ENCODE measurements at places on chromosomes 7 and 10.
A peak's percentile ranks its signal among the peaks of the same experiment; 100 is the strongest.

- DNase-seq = no peak
- no peaks in the 10 kb centered on the region for H3K27me3 ChIP-seq
- no peaks in the 10 kb centered on the region for H3K36me3 ChIP-seq
- peaks cover 16% of the 10 kb centered on the region for H3K4me1 ChIP-seq
- H3K4me3 ChIP-seq = no peak overlapping the region
Observed at GRCh38 chr10:3324612-3325038, 152.0 kb upstream of the PITRM1 start.

GRCh38 chr10:92240289-92241157, 50.4 kb downstream of the CPEB3 start:
- peaks cover 12% of the 10 kb centered on the region for H3K4me1 ChIP-seq
- peak; percentile 91 for DNase-seq

- no peaks in the 10 kb centered on the region for H3K27me3 ChIP-seq
- no peak overlapping the region for H3K27ac ChIP-seq
- no peak overlapping the region for H3K4me3 ChIP-seq
- no peaks in the 10 kb centered on the region for H3K36me3 ChIP-seq
- no peaks in the 10 kb centered on the region for H3K4me1 ChIP-seq
Observed at GRCh38 chr7:71976645-71977044, 435.5 kb downstream of the CALN1 start.

DNA sequence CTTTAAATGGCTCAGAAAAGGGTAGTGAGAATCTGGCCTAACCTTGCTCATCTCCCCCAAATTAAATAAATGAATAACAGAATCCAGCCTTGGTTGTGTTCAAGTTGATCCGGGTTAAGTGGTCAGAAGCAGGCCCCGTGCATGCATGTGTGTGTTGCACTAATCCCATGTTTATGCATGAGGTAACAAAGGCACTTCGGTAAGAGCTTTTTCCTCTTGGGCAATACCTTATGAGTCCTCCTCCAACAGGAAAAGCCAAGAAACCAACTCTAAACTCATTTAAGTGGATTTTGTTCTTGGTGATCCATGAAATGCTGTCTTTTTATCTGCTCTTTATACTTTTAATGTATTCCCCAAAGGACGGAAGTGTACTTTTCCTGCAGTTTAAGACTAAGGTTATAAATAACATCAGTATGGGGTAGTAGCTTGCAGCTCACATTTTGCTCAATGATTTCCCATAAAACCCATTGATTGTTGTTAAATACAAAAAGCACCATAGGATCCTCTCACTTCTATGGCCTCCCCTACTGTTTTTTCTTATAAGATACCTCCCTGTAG, 104.9 kb upstream of the YAE1 start:
- no peaks in the 10 kb centered on the region for H3K36me3 ChIP-seq
- DNase-seq = no peak
- no peak overlapping the region for H3K4me3 ChIP-seq
- H3K4me1 ChIP-seq = no peaks in the 10 kb centered on the region
- peaks cover 6% of the 10 kb centered on the region for H3K27me3 ChIP-seq
- no peak overlapping the region for H3K27ac ChIP-seq

DNA sequence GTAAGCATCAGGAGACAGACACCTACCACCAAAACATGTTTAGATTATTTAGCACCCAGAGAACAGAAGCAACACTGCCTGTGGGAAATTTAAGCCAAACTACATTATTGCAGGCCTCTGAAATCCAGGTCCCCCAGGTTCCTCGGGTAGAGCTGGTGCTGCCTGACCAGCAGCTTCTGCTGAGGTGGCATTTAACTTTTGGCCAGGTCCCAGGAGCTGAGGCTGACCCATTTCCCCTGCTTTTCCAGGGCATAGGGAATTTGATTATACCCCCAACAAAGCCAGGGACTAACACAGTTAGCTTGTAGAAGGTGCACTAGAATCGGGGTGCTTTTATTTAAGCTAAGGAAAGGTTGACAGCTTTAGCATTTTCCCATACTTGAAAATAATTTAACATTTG, 4.7 kb downstream of the LRRC4 start:
- peaks cover 36% of the 10 kb centered on the region for H3K4me1 ChIP-seq
- peak overlapping the region; percentile 47 for H3K4me3 ChIP-seq
- DNase-seq = no peak
- no peaks in the 10 kb centered on the region for H3K27me3 ChIP-seq
- peaks cover 29% of the 10 kb centered on the region for H3K36me3 ChIP-seq

DNA sequence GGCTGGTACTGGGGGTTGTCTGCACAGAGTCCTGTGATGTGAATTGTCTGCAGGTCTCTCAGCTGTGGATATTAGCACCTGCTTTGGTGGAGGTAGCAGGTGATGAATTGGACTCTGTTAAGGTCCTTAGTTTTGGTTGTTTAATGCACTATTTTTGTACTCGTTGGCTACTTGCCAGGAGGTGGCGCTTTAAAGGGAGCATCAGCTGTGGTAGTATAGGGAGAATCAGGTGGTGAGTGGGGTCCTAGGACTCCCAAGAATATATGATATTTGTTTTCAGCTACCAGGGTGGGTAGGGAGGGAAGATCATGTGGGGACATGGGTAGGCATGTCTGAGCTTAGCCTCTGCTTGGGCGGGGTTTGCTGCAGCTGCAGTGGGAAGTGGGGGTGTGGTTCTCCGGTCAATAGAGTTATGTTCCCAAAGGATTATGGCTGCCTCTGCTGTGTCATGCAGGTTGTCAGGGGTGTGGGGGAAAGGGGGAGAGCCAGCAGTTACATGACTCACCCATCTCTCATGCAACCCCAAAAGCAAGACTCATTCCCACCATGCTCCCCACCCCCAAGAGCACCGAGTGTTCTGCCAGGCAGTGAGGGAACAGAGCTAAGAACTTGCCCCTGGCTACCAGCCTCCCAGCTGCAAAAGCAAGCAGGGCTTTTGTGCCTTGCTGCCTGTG, 53.7 kb upstream of the ZNF273 start:
- no peaks in the 10 kb centered on the region for H3K36me3 ChIP-seq
- no peak for DNase-seq
- no peaks in the 10 kb centered on the region for H3K27me3 ChIP-seq
- no peak overlapping the region for H3K27ac ChIP-seq
- no peak overlapping the region for H3K4me3 ChIP-seq

DNA sequence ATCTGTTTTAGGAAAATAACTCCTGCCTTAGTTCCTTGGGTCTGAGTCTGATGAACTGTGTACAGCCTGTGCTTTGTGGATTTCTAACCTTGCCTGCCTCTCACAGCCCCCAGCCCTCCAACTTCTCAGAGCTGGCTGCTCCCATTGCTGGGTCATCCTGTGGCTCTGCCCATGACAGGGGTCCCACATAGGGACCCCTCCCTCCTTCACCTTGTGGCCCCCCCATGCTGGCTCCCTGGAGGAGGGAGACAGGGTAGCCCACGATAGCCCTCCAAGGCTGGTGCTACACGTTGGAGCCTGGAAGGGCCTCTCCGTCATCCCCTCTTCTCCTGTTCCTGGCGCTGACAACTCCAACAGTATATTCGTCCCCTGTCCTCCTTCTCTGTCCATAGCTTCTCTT, 2.8 kb upstream of the DENND2A start:
- peaks cover 40% of the 10 kb centered on the region for H3K4me1 ChIP-seq
- no peaks in the 10 kb centered on the region for H3K27me3 ChIP-seq
- H3K27ac ChIP-seq = no peak overlapping the region
- H3K36me3 ChIP-seq = no peaks in the 10 kb centered on the region

DNA sequence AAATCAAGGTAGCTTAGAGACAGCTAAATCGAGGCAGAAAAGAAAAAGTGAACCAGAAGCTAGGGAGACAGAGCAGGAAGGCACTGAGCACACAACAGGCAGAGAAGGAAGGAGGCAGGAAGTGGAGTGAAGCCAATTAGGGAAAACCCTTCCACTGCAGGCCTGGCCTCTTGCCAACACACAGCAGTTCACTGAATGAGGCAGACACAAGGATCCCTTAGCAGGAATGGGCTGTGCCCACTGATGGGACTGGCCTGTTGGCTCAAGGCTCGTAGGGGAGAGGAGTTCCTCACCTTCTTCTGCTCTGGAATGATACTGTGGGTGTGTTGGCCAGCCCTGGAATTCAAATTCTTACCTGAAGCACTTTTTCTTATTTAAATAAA, 220.3 kb upstream of the STK17A start:
- H3K4me3 ChIP-seq = no peak overlapping the region
- peaks cover 8% of the 10 kb centered on the region for H3K4me1 ChIP-seq
- peaks cover 5% of the 10 kb centered on the region for H3K36me3 ChIP-seq
- no peaks in the 10 kb centered on the region for H3K27me3 ChIP-seq

- no peaks in the 10 kb centered on the region for H3K4me1 ChIP-seq
- DNase-seq = no peak
- no peaks in the 10 kb centered on the region for H3K36me3 ChIP-seq
Observed at GRCh38 chr10:63281967-63282366, 148.8 kb downstream of the NRBF2 start.

- H3K4me1 ChIP-seq = no peaks in the 10 kb centered on the region
Observed at GRCh38 chr10:88765816-88766215, 6.0 kb downstream of the LIPN start.

DNA sequence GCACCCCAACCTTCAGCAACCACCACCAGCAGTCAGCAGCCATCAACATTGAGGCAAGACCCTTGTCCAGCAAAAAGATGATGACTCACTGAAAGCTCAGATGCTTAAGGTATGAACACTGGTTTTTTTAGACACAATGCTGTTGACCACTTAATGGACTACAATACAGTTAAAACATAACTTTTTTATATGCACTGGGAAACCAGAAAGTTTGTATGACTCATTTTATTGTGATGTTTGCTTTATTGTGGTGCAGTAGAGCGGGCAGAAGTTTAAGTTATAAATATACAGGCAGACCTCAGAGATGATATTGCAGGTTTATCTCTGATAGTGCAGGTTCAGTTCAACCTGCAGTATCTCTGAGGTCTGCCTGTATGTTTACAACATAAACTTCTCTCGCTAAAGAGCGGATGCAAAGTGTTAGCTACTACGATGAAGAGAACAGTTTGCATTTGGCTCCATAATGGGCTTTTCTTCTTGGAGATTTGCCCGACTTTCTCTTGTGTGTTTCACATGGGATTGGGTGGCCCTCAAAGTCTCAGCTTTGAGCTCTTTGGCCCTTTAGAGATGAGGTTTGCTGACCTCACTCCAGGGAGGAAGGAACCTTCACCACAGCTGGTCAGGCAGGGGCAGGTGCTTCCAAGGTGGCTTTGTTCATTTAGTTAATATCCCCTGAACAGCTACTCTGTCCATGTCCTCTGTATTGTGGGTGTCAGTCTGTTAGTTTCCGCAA, 84.4 kb upstream of the SHH start:
- H3K36me3 ChIP-seq = no peaks in the 10 kb centered on the region
- no peak overlapping the region for H3K27ac ChIP-seq
- H3K27me3 ChIP-seq = no peaks in the 10 kb centered on the region

DNA sequence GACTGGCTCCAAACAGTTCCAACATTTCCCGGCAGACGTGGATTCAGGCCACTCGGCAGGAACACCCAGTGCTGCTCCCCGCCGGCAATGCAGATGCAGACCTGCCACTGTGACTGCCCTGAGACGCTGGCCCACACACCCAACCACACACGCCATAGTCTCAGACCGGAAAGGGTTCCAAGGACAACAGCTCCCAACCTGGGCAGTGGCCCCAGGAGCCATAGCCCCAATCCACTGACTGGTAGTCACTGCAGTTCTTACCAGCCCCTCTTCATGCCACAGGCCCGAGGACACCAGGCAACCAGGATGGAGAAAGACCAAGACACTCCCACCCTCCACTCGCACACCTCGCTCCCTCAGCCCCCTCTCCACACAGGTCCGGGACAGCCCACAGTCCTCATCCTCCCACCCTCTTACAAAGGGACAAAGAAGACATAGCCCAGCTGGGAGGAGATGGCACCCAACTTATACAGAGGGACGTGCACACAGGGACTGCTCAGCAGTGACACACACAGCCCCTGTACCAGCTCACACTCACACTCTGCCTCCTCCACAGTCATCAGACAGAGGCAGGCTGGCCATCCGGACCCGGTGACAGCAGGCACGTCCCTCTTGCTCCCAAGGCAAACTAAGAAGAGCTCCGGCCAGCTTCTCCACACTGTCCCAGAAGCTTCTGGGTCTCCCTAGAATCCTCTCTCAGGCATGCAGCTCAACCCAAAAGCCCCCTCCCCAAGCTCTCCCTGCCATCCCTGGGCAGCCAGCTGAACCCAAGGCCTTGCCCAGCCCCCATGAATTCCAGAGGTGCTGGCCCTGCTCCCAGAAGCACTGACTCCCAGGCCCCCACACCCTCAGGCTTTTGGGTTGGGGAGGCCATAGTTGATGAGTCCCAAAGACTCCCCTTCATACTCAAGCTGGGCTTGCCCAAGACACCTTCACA, 24.8 kb downstream of the KCNH2 start:
- peaks cover 85% of the 10 kb centered on the region for H3K36me3 ChIP-seq
- H3K27ac ChIP-seq = no peak overlapping the region
- DNase-seq = no peak
- H3K4me3 ChIP-seq = no peak overlapping the region
- H3K27me3 ChIP-seq = peaks cover under 1% of the 10 kb centered on the region

DNA sequence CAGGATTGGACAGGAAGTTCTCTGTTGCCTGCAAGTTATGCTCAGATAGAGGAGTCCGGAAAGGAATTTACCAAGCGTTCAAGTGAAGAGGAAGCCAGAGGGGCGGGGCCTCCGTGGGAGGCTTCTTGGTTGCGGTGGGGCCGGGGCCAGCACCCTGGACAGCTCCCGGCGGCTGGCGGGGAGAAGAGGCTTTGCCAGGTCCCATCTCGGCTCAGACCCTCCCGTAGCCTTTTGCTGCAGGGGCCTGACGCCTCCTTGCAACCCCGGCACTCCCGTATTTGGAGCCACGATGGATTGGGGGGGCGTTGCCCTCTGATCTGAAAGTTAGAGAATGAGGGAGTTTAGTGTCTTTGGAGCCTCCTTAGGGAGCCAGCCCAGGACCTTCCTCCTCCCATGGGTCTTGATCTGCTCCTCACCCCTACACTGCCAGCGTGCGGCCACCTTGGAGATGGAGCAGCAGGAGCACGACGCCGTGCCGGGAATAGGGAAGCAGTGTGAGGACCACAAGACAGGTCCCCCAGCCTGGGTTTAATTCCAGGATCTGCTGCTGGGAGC, 3.1 kb upstream of the SLC18A3 start:
- H3K4me3 ChIP-seq = no peak overlapping the region
- no peaks in the 10 kb centered on the region for H3K36me3 ChIP-seq
- no peak overlapping the region for H3K27ac ChIP-seq
- H3K4me1 ChIP-seq = peaks cover 53% of the 10 kb centered on the region
- DNase-seq = no peak

DNA sequence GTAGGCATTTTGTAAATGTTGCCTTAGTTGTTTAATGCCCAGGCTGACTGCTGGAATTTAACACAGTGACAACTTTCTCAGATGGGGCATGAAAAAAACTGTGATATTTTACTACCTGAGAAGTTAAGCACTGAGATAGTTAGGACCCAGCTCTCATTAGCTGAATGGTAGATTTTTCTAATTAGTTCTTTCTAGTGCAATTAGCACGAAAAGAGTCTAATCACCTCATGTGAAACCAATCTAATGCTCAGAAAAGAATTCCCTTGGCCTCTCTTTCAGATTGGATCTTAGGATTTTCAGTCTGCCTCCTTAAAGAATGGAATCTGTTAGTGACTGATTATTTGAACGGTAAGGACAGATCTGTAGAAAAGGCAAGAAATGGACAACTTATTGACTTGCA, 743.2 kb downstream of the AUTS2 start:
- no peak overlapping the region for H3K27ac ChIP-seq
- H3K4me3 ChIP-seq = no peak overlapping the region
- H3K4me1 ChIP-seq = no peaks in the 10 kb centered on the region
- H3K36me3 ChIP-seq = no peaks in the 10 kb centered on the region
- no peaks in the 10 kb centered on the region for H3K27me3 ChIP-seq

- no peaks in the 10 kb centered on the region for H3K27me3 ChIP-seq
- H3K4me3 ChIP-seq = no peak overlapping the region
- no peaks in the 10 kb centered on the region for H3K4me1 ChIP-seq
- no peak overlapping the region for H3K27ac ChIP-seq
- H3K36me3 ChIP-seq = no peaks in the 10 kb centered on the region
Observed at GRCh38 chr10:36739884-36740445, 385.4 kb upstream of the ANKRD30A start.
